ENCODE measurements at places on chromosomes 1 and 21.

DNA sequence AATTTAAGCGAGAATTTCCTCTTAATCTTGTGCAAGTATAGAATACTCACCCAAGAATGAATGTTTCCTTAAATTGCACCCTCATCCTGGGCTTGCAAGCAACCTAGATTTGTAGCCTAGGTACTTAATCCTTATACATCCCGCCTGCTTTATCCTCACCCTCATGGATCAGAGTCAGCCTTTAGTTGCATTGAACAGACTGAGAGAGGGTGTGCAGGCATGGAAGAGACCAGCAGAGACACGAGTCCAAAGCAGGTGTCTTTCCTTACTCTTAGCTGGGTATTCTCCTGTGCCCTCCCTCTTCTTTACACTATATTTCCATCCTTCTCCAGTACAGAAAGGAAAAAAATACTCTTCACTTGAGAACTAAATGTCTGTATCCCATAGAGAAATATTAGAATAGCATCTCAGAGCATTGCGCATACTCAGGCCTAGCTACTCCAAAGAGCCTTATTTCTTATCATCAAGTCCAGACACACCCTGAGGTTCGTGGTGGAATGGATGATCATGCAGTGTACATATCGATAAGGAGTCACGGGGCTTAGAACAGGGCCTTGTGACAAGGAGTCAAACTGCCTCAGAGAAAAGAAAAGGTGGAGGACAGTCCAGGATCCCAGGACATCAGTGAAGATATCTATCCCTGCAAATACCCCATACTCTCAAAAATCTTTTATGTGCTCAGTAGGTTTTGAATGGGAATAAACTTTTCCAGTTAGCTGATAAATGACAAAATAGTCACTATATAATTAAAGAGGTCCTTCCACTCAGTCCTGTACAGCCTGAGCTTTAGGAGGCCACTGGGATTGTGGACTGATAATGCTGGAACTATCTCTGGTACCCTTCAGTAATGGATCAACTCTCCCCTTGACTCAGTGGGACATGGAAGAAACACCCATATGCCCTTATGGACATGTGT, 297.9 kb downstream of the GRIK1 start:
- DNase-seq = no peak

DNA sequence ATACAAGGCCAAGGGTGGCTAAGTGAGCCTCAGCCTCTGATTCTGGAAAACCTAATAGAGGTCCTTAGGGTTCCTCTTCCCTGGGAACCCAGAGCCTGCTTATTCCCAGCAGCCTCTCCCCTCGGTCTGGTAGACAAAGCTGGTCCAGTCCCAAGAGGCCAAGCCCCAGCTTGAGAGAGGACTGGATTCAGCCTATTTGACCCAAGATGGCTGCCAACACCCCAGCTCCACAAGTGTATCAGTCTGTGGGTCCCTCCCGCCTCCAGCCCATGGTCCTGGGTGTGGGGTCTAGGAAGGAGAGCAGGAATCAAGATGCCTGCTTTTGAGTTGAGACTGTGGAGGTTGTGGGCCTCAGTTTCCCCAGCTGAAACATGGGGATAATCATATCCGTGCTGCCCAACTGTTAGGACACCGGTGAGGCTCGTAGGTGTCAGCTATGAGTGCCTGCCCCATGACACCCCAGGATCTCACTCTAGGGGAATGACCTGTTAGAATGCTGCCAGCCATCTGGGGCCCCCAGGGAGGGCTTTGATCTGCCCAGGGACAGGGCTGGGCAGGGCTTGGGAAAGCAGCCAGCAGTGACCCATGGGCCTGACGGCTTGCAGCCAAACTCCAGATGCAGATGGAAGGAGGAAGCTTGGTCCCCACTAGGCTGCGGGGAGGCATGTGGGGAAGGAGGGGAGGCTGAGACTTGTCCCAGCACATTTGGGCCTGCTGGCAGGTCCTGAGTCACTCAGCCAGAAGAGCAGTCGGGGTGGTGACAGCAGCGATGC, 45.4 kb downstream of the NUAK2 start:
- no peak for DNase-seq

- no peak for DNase-seq
Observed at GRCh38 chr21:34827445-34828235, 158.8 kb downstream of the CLIC6 start.

DNA sequence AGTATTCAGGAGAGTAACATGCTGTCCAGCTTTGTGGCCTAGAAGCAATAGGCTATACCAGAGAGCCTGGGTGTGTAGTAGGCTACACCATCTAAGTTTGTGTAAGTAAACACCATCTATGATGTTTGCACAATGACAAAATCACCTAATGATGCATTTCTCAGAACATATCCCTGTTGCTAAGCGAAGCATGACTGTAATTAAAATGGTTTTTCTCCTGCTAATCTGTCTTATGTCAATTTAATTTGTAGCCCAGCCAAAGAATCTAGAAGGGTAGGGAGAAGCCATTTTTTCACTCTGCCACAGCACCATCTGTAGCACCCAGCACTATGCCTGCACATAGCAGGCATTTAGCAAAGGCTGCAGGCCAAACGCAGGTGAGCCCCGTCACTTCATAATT, 2.0 kb upstream of the TTC24 start:
- DNase-seq = no peak

- no peak for DNase-seq
Observed at GRCh38 chr1:234854645-234855039, 244.7 kb upstream of the IRF2BP2 start.

DNA sequence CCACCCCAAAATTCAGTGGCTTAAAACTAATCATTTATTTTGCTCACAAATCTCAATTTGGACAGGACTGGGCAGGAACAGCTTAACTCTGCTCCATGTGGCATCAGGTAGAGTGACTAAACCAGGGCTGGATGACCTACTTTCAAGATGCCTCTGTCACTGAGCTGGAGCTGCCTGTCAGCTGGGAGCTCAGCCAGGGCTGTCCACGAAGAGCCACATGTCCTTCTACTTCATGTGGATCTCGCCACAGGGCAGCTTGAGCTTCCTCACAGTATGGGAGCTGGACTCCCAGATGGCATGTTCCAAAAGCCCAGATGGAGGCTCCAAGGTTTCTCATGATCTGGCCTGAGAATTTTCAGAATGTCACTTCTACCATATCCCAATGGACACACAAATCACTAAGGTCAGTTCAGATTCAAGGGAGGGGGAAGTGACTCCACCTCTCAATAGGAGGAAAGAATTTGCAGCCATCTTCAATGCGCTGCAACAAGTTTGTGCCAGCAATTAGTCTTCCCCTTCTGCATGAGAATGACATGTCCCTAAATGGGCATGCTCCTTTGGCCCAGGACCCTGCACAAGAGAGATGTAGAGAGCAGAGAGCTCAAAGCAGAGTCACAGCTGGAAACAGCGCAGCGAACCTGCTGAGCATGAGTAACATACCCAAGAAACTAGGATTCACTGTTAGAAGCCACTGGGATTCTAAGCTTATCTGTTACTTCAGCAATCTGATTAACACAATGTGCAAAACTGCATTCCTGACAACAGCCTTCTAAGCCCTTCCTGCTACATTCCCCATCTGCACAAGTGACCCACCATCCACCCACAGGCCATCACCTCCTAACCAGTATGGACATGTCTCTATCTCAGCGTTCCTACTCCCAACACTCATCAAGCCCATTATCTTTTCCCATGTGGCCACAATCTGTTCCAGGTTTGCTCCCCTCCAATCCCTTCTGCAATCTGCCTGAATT, 17.0 kb downstream of the HLCS start:
- no peak for DNase-seq

DNA sequence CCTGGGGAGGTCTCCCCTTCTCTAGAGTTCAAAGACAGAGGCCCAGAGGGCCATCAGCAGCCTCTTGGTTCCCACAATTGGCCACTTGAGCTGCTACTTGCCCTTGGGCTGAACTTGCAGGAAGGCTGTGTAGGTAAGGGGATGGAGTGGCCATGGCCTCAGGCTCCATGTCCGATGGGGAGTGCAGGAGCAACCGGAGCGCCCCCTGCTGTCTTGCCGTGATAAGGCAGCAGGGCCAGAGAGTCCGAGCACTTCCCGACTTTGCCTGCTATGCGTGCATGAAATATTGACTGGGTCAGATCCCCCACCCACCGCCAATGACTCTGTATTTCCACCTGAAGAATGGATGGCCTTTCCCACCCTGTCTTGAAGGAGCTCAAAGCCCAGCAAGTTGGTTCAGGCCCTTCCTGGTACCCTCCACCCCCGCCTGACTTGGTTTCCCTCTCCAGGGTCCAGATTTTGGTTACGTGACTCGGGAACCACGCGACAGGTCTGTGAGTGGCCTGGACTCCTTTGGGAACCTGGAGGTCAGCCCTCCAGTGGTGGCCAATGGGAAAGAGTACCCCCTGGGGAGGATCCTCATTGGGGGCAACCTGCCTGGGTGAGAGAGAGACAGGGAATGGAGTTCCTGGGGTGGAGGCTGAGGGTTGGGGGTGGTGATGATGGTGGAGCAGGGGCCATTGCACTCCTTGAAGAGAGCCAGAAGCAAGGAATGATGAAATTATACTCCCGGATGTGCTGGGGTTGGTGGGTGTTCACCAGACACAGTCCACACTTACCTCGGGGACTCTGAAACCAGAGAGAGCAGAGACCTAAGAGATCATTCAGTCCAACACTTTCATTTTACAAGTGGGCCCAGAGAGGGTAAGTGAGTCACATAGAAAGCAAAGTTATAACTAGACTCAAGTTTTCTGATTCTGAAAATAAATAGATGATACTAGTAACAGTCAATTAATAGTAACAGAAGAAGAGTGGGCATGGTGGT, 25.6 kb downstream of the PADI3 start:
- peak; percentile 15 for DNase-seq

DNA sequence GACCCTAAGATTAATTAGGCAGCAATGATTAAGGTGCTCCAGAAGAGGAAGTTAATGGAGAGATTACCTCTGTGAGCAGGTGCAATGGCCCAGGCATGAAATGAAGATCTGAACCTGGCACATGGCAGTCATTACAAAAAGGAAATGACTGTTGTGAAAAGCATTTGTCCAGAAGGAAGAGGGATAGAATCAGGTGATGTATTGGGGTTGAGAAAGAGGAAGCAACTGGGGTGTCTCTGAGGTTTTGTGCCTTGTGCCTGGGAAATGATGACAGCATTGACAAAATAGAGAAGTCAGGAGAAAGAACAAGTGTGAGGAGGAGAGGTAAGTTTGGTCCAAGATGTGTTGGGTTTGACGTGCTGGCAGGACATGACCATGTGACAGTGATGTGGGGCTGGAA, 5.6 kb downstream of the CRCT1 start:
- DNase-seq = no peak

DNA sequence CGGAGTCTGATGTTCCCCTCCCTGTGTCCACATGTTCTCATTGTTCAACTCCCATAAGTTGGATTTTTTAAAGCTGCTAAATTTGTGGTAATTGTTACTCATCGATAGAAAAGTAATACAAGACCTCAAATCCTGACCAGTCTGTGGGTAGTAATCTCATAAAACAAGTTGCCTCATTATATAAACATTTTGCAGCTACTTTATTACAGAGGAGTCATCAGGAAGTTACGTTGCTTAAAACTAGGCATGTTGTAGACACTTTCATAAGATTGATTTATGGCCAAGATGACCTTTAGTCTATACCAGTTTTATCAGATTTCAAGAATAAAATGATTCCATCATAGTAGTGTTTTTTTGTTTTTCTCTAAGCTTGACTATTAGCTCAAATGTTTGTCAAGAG, 208.8 kb downstream of the GIPC2 start:
- no peak for DNase-seq

GRCh38 chr1:106637566-106637965, 418.9 kb upstream of the PRMT6 start:
- no peak for DNase-seq

- no peak for DNase-seq
Observed at GRCh38 chr1:175133673-175134435, 58.7 kb downstream of the KIAA0040 start.

- no peak for DNase-seq
Observed at GRCh38 chr1:164475834-164476233, 83.2 kb upstream of the PBX1 start.

DNA sequence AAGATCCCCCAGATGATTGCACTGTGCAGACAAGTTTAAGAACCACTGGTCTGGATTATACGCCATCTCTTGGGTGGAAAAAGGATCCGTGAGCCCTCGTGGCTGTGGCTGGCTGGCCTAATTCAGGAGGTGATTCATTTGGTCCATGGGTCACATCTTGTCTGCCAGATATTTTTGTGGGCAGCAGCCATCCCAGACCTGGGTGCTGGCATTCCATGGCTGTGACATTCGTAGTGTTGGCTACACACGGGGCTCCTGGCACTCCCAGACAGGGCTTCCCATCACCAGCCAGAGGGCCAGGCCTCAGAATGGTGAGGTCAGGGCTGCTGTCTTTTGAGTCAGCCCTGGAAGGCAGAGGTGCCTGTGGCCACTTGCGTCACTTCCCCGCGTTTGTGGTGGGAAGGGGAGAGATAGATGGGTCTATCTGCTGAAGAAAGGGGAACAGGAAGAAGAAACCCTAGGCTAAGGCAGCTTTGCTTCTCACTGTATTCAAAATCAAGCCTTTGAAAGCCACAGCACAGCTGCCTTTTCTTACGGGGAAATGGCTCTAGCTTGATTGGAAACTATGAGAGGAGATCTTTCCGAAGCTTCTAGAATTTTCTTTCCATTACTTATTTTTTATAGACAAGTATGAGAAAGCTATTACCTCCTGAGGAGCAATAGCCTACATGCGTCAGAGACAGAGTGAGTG, 32.4 kb downstream of the EIF2D start:
- no peak for DNase-seq

DNA sequence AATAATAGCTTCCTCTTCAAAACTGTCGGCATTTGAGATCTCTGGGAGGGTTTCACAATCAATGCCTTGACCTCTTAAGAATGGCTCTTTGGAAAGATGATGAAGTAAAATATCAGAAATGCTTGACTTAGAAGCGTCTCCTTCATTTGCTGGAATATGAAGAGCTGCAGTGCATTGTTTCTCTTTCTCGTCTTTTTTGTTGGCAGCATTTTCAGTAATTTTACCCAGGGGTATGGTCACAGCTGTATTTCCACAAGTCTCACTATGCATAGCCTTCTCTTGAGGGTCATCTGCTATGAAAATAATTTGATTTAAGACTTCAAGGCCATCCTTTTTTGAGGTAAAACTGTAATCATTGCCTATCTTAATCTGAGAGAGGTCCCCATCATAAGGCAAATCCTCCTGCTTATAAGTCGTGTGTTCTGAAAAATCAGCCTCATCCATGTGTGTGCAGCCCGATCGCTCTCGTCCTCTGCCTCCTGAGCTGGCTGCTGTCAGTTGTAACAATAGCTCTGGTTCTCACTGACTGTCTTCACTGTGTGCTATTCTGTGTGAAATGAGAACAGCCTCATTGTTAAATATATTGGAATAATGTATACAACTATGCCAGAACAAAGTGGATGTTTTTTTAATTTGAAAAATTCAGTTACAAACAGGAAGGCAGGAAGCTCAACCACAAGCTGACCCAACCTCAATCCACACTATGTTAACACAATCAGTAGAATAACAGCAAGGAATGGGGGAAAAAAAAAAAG, 4.5 kb downstream of the AKNAD1 start:
- no peak for DNase-seq

DNA sequence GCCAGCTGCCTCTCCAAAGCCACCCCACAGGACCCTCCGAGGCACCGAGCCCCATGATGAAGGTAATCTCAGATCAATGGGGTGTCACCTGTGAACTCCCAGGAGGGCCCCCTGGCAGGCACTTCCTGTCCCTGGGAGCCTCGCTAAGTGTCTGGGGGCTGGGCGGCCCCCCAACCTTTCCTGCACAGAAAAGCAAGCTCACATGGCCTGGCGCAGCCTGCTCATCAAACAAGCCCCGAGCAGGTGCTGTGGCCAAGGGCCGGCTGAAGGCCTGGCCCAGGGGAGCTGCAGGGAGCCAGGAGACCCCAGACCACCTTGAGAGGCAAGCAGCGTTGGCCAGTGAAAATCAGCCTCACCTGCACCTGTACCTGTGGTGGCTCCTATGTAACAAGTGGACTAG, 2.9 kb downstream of the RIPK4 start:
- DNase-seq = no peak

- DNase-seq = peak; percentile 49
Observed at GRCh38 chr1:83931658-83932253, 67.2 kb downstream of the TTLL7 start.
